ENCODE measurements at places on chromosomes 7 and 10.
A peak's percentile ranks its signal among the peaks of the same experiment; 100 is the strongest.

DNA sequence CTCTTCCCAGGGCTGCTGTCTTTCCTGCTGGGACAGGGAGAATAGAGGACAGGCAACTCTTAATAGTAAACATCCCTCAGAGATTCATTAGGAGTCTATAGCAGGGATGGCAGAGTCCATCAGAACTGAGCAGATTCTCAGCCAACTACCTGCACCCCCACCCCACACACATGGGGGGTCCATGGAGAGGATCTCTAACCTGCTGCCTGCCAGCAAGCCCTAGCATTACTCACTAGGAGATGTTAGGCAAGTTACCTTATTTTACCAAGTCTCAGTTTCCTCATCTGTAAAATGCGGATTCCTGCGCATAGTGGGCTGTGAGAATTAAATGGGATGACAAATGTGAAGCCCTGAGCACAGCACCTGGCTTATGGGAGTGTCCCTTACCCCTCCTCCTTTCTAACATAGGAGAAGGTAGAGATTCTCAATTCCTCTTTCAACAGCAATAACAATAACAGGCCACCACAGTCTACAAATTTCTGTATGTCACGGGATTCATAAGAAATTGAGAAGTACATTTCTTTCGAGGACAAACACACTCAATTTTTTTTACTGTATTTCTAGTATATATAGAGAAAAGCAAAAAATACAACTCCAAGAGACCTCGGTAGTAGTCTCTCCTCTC, 23.8 kb upstream of the WDR11 start:
- no peak for DNase-seq

DNA sequence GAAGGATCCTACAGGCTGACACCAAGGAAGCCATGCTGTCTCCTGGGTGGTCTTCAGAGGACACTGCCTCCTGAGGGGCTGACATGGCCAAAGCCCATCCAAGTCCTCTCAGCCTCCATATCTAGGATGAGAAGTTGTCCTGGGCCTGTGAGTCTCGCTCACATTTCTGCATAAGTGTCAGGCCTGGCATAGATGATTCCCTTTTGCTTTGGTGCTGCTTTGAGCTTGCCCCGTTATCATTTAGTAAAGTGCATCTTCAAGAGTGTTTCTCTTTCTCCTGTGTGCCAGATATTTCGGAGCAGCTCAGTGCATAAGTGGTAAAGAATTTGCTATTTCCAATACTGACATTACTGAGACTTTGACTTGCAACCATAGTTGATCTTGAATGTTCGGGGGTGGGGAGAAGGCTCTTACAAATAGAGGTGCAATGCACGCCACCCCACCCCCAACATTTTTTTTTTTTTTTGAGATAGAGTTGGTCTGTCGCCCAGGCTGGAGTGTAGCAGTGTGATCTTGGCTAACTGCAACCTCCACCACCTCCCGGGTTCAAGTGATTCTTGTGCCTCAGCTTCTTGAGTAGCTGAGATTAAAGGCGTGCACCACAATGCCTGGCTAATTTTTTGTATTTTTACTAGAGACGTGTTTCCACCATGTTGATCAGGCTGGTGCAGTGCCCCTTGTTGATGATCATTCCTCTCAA, 9.1 kb downstream of the PTER start:
- no peak for DNase-seq

GRCh38 chr7:150329331-150330120, 6.2 kb upstream of the ACTR3C start:
- peak; percentile 7 for DNase-seq

DNA sequence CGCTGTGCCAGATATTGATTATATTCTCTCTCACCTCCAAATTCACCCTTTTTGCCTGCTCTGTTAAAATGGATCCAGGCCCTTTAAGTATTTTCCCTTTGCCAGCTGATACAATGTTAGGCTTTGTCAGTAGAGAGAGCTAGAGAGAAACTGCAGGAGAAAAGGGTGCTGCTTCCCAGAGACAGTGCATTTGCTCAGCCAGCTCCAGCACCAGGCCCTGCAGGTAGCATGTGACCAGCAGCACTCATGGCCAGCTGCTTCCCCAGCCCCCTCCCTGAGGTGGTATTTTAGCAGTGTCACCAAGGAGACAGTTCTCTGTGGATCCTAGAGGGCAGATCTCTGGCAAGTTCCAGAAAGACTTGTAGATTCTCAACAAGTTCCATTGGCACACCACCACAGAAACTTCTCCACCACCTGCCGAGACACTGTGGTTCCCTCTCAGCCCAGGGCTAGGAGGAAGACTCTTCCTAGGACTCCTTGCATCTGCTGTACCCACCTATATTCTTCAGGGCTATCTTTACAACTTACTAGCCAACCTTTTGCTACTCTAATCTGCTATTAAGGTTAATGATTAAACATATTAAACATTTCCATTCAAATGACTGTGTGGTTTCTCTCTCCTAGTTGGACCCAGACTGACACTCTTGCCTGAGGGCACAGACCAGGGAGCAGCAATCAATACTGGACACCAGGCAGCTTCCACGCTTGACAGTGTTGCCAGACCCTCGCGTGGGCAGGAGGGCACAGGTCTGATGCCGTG, 35.6 kb upstream of the ADAM12 start:
- DNase-seq: no peak

DNA sequence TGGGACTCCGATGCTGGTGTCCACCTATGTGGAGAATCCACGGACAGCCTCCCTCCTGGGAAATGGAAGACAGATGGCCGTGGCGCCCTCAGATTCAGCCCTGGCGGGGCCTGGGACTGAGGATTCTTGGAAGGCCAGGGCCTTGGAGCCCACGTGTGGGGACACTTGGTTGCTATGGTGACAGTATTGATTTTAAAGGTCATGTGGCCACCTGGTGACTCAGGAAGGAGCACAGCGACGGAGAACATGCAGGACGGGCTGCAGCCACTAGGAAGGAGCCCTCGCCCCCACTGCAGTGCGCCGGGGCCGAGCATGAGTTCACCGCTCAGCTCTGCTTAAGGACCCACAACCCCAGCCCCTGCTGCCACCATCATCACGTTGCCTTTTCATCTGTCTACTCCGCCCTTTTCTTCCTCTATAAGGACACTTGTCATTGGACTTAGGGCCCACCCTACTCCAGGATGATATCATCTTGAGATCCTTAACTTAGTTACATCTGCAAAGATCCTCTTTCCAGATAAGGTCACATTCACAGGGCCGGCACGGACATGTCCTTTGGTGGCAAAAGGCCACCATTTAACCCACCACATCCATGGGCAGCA, 3.7 kb upstream of the STK32C start:
- DNase-seq: no peak

DNA sequence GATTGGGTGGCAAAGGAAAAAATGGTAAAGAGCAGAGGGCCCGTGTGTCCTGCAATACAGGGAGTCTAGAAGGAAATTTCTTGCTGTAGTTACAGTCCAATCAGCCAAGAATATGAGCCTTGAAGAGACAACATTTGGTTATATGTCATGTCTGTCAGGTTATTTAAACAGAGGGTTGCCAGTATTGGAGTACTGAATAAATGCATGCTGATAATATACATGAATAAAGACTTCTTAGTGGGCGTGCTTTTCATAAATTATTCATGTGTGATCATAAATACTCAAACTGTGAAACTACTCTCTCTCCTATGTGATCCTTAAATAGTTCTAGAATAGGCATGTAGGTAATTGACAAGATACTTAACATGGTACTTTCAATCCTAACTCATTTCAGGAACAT, 249.0 kb downstream of the CRPPA start:
- DNase-seq: no peak

- DNase-seq: peak; percentile 72
Observed at GRCh38 chr10:59907918-59908807, 1.8 kb upstream of the CCDC6 start.

DNA sequence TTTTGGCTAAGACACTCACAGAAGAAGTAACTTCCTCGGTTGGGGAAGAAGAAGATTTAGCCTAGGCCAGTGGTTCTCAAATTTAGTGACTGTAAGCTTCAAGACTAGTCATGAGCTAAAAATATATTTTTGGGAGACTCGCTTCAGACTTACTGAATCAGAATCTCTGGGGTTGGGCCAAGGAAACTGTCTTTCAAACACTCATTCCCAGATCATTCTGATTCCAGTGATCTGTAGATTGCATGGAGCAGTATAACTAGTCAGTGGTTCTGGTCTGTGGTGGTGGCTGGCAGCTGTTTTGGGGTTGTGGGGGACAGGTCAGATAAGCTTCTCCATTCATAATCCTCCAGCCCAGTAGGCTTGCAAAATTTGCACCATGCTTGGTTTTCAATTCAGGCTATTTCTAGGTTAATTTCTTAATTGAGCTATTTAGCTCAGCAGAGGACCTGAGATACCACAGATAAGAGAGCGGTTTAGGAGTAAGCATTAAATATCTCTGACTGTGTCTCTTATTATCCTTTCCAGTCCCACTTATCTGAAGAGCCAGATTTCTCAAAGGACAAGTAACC, 3.8 kb upstream of the KAT6B start:
- no peak for DNase-seq

GRCh38 chr7:45646996-45647825, 73.0 kb downstream of the ADCY1 start:
- no peak for DNase-seq

DNA sequence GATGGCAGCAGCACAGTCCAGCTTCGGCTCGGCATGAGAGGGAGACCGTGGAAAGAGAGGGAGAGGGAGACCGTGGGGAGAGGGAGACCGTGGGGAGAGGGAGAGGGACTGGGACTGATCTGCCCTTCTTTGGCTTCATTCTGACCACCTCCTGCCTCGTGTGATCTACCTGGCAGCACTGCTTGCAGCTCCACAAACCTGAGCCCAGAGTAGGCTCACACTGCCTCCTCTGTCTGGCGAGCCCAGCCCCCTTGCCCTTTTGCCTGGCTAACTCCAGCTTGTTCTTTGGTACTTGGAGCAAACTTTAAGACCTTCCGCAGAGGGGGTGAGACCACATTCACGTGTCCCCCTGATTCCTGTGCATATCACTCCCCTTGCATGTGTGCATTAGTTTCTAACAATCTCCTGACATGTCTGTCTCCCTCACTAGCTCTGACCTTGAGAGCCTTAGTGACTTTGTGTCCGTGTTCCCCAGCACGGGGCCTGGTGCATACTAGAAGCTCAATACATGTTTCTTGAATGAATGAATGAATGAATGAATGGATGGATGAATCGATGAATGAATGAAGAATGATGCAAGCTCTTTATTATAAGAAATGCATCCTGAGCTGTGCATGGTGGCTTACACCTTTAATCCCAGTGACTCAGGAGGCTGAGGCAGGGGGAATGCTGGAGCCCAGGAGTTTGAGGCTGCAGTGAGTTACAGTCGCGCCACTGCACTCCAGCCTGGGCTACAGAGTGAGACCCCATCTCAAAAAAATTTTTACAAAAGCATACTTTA, 31.2 kb downstream of the UBTD1 start:
- no peak for DNase-seq

- DNase-seq: no peak
Observed at GRCh38 chr7:155889636-155890511, 77.6 kb upstream of the SHH start.

GRCh38 chr7:38199154-38199553, 21.1 kb downstream of the STARD3NL start:
- no peak for DNase-seq

DNA sequence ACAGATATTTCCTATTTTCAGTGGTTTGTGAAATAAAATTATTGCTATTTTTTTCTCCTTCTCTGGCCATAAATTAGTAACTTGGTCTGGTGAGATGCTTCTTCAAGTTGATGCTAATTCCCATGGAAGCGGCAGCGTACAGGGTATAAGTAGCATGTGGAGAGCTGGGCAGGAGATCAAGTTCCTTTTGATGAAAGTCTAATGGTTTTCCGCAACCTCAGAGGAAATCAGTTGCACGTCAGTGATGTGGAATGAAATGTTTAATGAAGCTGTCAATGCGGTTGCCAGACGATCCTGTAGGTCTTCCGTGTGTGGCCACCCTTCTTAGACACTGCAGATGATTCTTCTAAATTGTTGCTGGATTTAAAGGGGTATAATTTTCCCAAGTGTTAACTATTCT, 236.4 kb upstream of the GRM3 start:
- DNase-seq: peak; percentile 26

- no peak for DNase-seq
Observed at GRCh38 chr10:62057850-62058249, 156.4 kb downstream of the ARID5B start.

- no peak for DNase-seq
Observed at GRCh38 chr7:121084748-121085336, 96.3 kb downstream of the CPED1 start.

DNA sequence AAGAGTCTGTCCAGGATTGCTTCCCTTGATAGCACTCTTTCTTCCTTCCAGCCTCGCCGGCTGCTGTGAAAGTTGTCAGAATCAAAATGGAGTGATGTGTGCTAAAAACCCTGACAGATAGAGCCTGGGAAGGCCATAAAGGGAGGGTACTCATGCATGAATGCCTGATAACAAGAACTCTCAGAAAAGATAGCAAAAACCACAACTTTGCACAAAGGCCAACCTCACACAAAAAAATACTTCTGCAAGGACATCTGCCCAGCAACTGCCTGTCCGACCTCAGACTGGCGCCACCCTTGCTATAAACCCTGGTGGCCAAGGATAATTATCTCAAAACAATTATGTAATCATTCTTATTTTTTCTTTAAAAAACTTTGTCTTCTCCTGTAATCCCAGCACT, 133.2 kb upstream of the SVIL start:
- no peak for DNase-seq

DNA sequence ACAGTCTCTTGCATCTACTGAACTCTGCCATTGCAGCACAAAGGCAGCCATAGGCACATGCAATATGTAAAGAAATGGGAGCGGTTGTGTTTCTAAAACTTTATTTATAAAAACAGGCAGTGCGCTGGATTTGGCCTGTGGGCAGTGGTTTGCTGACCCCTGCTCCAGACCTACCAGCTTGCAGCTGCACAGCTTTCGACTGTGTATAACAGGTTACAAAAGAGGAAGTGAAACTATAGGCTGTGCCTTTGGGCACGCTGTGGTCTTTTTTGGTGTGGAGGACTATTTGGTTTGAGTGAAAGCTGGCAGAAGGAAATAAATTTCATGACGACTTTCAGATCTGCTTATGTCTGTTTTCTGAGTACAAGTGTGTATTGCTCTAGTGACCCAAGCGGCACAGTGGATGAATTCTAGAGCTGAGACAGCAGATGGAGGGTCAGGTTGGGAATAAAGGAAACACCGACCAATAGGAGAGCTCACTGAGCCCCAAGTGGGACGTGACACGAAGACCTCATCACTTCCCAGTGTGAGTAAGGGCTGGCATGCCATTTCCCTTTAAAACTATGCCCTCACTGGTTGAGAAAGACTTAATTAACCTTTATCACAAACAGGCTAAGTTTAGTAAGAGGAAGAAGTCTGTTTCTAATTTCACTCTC, 152.7 kb downstream of the ANK3 start:
- DNase-seq: no peak

- DNase-seq: no peak
Observed at GRCh38 chr7:3037259-3037658, 6.4 kb downstream of the CARD11 start.

GRCh38 chr10:89518876-89519842, 16.2 kb downstream of the SLC16A12 start:
- no peak for DNase-seq
